Activated T-helper 17 cell treated with anti-CD3 and anti-CD28 coated beads, Interleukin-2, amount 50 U/mL, for 72 hours (primary cell): ENCODE measurements at places on chromosomes 7 and 10. TPM values are rescaled to one million over a fixed set of nuclear protein-coding genes. Genes with fewer than 3 reads are reported as not detected.

HKDC1 gene
- total RNA-seq, result 0.19 TPM

TMUB1 gene
- 78.4 TPM for total RNA-seq

HOXA13 gene
- total RNA-seq, result not detected

CCDC146 gene
- 3.3 TPM for total RNA-seq

SORCS1 gene
- not detected for total RNA-seq

SCART1 gene
- 7.2 TPM for total RNA-seq

GARIN1A gene
- total RNA-seq, result 1.8 TPM

IFIT5 gene
- total RNA-seq, result 7.1 TPM

INHBA gene
- not detected for total RNA-seq

SPDYE16 gene
- total RNA-seq, result 0.17 TPM

HSPA12A gene
- 1.1 TPM for total RNA-seq

PRKCQ gene
- 35.3 TPM for total RNA-seq

- ATAC-seq, result no peak
Measured at GRCh38 chr10:31701546-31701945, 227.1 kb downstream of the ARHGAP12 start.

DNA sequence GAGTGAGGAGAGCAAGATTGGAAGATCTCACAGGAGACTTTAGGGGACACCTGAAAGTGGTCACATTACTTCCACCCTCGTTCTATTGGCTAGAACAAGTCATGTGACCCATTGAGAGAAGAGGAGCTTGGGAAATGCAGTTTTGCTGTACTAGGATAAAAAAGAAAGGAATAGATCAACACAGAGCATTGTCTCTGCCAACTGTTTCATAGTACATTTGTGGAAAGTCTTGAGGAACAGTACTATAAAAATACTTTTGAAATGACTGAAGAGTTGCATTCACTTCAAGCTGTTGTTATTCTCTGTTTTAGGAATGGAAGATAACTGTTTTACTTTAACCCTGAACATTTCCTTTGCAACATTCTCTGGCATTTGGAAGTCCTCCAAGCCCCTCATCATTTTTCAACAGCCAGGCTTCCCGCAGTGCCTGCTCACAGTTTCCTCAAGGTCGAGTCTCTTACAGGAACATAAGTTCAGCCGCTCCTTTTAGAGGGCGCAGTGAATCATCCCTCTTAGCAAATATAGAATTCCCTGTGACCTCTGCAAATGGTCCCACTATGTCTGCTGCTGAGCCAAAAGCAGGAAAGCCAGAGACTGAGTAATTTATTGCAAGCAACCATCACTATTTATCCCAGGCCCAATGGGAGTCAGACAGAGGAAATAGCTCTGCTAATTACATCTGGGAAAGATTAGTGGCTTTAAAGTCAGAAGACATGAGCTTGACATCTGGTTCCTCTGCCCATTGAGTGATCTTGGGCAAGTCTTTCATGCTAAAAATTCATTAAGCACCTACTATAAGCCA, 40.7 kb downstream of the MRPL32 start:
- ATAC-seq, result no peak

DNA sequence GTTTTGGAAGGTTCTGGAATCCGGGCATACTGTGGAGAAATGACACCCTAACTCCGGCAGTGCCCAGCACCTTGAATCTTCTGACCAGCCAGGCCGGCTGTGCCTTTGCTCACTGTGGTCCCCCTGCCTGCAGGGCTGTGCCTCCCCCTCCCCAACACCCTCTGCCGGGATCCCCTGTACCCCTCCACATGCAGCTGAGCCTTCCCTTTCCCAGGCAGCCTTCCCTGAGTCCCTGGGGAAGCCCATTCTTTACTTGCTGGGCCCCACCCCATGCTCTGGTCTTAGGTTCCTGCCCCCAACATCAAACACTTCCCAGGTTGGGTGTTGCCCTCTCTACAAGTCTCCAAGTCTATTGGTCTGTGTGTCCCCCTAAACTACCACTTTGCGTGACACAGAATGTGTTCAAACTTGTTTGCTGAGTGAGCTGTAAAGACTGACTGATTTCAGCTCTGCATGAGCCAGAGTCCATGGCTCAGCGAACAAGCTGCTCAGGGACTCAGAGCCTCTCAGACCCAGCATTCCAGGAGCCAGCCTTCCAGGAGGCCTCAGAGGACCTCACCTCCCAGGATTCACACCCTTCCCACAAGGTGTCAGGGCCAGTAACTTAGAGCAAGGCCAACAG, 31.6 kb downstream of the CALML5 start:
- ATAC-seq, result no peak

- no peak for ATAC-seq
Measured at GRCh38 chr7:55026086-55026790, 7.4 kb downstream of the EGFR start.

DNA sequence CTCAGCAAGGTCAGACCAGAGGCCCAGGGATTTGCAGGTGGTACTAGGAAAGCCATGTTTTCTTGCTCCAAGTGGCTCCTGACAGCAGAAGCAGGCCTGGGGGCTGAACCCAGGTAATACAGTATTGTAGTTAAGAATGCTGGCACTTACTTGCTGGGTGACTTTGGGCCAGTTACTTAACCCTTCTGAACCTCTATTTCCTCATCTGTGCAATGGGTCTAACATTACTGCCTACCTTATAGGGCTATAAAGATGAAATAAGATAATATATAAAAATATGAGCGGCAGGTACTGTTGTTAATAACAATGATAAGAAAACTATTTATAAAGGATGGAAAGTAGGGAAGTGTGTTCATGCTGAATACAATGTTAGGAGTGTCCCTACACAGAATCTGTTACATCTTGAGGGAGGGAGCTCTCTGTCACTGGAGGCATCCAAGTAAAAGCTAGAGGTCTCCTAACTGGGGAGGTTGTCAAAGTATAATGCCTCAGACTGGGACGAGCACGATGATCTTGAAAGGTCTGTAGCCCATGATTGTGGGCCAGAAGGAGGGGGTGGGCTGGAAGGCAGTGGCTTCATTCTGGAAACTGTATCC, 26.9 kb downstream of the ADAMTS14 start:
- no peak for ATAC-seq

GRCh38 chr10:13110908-13111307, 10.9 kb downstream of the OPTN start:
- ATAC-seq, result peak; percentile 51

DNA sequence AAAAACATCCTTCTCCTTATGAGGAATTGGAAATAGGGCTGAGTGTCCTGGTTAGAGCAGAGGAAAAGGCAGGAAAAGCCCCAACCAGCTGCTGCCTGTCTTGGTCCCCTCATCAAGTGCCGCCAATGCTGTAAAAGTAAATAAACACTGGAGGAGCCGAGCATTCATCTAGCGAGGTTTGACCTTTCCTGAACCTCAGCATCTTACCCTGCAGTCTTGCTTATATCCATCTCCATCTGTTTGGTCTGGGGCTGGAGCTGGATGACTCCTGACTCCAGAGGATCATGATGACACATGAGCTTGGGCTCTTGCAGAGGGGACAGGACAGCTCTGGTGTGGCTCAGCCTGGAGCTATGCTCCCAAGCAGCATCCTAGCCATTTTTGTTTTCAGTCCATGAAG, 501.1 kb downstream of the TNS3 start:
- ATAC-seq, result no peak

- ATAC-seq, result no peak
Measured at GRCh38 chr7:70338015-70338414, 739.7 kb downstream of the AUTS2 start.

DNA sequence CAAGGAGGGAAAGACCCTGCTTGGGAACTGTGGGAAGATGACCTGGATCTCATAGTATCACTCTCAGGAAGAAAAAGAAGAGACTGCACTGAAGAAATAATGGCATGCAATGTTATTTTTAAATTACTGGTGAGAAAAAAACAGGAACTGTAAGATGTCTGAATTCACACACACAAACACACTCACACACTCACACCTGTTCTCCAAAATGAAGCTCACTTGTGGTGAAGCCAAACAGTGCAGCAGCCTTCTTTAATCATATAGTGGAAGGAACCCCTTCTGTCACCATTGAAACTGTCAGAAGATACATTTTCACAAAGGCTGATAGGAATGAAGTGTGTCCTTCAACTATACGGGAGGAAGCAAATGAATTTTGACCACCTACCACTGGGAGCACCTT, 156.5 kb upstream of the GHITM start:
- no peak for ATAC-seq

- ATAC-seq, result no peak
Measured at GRCh38 chr10:1434912-1435692, 302.2 kb downstream of the ADARB2 start.

DNA sequence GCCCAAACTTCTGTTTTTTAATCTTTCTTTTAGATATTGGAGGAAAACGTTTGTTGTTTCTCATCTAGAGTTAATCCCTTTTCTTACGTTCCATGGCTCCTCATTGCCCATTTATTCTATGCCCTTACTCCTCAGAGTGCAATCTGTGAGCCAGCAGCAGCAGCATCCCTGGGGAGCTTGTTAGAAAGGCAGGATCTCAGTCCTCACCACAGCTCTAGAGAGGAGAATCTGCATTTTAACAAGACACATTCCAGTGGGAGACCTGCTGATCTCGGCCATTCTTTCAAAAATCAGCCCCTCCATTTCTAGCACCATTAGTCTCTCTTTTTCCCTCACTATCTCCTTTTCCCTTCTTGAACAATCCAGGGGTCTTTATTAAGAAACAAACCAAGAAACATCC, 84.4 kb upstream of the NOBOX start:
- ATAC-seq, result no peak

GRCh38 chr7:106462914-106463482, 178.2 kb upstream of the NAMPT start:
- ATAC-seq, result peak; percentile 23

DNA sequence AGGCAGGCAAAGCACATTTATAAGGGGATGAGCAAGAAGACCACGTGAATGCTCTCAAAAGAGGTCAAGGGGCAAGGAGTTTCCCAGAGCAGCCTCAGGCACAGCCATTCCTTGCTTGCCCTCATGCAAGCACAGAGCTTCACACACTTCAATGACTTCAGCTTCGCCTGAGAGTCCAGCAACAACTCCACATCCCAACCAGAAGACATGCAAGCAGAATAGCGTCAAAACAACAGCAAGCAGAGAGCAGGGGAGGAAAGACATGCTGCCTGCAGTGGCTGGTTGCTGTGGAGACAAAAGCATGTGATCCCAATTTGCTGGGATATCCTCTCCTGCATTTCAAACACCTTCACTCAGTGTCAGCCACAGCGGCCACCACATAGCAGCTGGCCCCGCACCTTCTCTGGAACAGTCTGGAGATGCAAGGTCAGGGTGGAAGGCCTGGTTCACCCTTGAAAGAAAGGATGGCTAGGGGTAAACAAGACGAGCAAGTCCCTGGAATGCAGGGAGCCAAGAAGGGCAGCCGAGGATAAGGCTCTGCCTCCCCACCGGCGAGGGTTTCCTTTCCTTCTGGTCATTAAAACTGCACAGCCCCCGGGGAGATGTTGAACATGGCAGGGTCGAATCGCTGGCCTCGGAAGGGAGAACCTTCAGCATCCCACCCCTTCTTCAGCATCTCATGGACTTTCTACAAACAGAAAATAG, 60.2 kb upstream of the CAMK2B start:
- no peak for ATAC-seq

DNA sequence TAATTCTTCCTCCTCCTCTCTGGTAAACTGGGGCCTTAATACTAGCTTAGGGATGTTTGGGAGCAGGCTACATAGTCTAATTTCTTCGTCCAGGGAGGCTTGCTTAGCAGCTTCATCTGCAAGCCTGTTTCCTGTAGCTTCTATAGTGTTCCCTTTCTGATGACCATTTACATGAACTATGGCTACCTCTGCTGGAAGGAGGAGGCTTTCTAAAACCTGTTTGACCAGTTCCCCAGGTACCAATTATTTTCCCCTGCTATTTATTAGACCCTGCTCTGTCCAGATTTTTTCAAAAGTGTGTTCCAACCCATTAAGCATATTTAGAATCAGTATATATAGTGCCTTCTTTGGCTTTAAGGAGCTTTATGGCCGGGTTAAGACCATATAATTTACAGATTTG, 38.8 kb upstream of the DNAH11 start:
- no peak for ATAC-seq

DNA sequence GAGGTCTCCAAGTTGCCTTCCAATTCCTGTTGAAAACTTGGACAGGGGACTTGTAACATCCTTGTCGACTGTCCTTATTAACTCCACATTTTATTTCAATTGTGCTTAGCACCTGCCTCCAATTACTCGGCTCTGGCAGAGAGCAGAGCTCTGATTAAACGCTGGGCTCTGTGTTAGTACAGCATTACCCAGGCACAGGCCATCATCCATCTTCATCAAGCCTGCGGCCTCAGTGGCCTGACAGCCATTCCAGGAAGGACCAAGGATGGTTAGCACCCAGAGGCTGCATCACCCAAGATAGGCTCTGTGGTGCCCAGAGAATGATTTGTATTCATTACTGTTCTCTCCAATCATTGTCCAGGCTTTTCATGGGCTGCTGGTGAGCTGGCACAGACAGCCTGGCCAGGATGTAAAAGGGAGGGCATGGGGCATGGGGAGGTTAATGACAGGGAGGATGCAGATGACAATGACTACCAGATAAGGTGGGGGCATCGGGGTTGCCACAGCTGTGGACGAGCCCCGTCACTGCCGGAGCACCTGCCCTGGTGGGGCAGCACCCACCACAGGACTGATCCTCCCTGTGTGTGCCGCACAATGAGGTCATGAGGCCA, 123.3 kb downstream of the PTPN20 start:
- no peak for ATAC-seq

GRCh38 chr10:126245501-126245900, 142.8 kb downstream of the ADAM12 start:
- no peak for ATAC-seq
